Stimulated activated CD4-positive, alpha-beta T cell treated with anti-CD3 and anti-CD28 coated beads, Interleukin-12 subunit alpha, Interleukin-12 subunit beta, amount 100 ng/mL, for 24 hours (primary cell): ENCODE measurements at places on chromosomes 3 and 15.

- no peak for DNase-seq
These were observed 985.7 kb downstream of the TUSC7 start for GRCh38 chr3:117695321-117695720.

DNA sequence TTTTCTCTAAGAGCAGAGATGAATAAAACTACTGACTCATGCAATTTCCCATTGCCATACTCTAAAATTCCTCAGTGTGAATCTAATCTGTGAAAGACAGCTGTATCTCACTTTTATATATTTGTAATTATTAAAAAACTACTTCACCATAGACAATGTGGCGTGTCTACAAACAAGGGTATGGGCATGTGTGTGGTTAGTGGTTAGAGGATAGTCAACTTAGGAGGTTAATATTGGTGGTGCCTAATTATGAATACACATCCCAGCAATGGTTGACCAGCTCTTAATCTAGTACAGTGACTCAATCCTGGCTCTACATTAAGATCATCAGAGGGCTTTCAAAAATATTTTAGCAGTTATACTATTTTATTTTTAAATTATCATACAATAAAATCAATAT is 94.5 kb downstream of the GOLIM4 start:
- DNase-seq: no peak

DNA sequence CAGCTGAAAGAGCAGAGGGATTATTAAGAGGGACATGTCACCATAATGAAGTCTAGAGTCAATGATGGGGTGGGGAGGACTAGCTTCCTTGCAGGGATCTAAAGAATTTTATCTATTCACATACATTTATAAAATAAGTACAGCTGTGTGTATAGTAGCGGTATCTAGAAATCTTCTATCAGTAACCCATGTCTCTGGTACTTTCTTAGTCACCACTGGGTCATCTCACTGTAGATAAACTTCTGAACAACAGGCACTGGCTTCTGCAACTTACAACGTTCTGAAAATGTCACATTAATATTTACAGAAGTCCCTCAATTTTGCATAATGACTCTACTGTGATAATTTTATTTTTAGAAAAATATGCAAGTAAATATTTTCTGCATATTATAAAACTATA is 401.7 kb downstream of the TBC1D5 start:
- no peak for DNase-seq

DNA sequence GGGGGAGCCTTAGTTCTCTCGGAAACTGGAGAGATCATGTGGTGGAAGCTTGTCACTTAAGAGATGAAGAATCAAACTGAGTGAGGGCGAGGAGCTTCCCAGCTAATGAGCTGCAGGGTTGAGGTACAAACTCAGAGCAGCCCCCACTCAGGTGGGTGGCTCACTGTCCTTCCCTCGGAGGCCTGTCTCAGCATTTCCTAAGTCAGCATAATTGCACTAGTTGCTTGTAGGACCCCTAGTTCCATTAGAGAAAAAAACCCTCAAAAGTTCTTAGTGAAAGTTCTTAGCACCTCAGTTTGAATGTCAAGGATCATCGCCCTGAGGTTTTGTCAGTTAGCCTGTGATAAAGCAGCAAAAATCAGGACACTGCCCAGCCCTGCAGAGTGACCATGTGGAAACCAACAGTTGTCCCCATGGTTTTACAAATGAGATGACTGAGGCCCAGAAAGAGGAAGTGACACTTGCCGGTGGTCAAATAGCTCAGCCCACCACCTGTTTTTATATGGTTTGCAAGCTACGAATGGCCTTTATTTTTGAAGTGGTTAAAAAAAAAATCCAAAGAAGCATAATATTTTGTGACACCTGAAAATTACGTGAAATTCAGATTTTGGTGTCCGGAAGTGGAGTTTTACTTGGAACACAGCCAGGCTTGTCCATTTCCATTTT is 11.9 kb downstream of the SMAD6 start:
- DNase-seq: no peak

DNA sequence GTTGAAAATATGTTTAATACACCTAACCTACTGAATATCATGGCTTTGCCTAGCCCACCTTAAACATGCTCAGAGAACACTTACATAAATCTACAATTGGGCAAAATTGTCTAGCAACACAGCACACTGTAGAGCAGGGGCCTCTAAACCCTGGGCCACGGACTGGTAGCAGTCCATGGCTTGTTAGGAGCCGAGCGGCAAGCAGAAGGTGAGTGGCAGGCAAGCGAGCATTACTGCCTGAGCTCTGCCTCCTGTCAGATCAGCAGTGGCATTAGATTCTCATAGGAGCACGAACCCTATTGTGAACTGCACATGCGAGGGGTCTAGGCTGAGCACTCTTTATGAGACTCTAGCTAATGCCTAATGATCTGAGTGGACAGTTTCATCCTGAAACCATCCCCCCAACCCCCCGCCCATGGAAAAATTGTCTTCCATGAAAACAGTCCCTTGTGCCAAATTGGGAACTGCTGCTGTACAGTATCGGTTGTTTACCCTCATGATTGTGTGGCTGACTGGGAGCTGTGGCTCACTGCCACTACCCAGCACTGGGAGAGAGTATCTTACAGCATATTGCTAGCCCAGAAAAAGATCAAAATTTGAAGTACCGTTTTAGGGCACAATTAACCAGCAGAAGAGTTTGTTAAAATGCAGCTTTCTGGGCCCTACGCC is 26.1 kb downstream of the CMSS1 start:
- DNase-seq: no peak

DNA sequence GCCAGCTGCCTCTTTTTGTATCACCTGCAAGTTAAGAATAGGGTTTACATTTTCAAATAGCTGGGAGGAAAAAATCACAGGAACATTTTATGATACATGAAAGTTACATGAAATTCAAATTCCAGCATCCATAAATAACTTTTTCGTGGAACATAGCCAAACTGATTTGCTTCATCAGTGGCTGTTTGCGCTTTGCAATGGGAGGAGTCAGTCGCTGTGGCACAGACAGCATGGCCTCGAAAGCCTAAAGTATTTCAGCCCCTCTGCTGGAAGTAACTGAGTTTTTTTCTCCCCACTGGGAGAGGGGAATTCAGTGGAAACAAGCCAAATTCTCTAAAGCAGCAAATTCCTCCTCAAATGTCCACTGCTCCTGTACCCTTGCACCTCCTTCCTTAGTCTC is 271.9 kb downstream of the SUCLG2 start:
- no peak for DNase-seq

DNA sequence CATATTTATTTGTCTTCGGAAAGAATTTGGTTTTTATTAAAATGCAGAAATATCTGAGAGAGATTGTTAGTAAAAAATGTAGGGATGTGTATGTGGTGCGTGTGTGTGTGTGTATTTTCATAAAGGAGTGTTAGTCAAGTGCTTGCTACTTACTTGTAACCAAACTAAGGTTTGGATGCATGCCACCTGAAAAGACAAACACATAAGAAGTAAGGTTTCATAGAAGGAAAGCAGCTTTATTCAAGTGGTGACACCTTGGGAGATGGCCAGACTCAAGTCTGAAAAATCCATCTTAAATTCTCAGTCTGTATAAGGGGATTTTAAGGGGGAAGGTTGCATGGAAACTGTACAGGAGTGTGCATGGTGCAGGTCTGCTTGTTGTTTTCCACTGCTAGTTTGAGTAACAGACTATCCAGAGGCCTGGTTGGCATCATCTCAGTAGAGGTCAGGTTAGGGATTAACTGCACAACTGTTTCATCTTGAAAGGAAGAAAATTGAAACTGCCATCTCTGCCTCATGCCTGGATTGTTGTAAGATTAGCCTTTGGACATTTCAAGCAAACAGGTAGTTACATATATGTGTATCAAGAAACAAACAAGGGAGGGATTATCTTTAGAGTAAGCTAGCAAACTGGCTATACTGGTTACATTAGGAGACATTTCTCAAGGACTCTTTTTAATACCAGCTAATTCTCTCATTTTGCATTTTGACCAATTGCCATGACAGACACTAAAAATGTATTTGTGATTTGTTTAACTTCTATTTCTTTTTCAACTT is 196.7 kb downstream of the EPHA6 start:
- DNase-seq: no peak

- DNase-seq: no peak
These were observed 22.9 kb upstream of the ZBED2 start for GRCh38 chr3:111617912-111618601.

DNA sequence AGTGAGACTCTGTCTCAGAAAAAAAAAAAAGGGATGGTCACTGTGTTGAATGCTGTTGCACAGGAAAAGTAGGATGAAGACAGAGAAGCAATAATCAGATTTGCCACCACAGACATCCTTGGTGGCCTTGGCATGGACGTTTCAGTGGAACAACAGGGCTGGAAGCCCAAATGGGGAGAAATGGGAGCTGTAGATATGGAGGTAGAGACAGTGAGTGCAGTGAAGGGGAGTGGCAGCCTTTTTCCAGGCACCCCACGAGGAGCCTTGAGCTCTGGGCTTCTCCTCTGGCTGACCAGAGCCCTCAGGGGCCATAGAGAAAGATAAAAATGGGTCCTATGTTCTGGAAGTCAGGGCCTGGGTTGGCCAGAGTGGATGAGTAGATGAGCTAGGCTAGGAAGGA is 12.3 kb upstream of the DOCK3 start:
- DNase-seq: no peak

DNA sequence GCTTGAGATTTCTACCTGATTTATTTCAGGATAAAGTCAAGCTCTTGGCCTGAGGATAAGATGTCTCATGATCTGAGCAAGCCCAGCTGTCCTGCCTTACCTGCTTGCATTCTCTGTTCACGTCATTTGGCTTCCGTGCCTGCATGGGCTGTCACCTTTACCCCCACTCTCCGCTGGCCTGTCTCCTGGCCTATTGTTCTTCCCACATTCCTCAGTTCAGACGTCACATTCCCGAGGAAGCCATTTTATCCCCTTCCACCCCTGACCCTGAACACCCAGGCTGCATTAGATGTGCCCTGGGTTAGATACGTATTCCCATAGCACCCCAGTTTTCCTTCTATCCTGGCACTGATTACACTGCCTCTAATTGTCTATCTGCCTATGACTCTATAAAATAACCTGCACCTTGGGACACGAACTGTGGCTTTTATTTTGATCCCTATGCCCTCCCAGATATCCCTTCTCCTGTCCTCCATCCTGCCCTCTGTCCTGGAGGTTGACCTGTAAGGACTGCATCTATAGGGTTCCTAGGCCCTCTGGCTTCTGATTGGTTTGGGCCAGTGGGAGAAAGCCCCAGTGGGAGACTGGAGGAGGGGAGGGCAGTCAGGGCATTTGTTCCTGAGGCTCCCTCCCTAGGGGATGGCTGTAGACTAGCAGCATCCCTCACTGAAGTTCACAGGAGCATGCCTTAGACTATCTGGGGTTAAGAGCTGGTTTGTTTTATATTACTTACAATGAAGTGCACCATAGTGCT is 19.2 kb upstream of the UBE2Q2 start:
- DNase-seq: no peak

DNA sequence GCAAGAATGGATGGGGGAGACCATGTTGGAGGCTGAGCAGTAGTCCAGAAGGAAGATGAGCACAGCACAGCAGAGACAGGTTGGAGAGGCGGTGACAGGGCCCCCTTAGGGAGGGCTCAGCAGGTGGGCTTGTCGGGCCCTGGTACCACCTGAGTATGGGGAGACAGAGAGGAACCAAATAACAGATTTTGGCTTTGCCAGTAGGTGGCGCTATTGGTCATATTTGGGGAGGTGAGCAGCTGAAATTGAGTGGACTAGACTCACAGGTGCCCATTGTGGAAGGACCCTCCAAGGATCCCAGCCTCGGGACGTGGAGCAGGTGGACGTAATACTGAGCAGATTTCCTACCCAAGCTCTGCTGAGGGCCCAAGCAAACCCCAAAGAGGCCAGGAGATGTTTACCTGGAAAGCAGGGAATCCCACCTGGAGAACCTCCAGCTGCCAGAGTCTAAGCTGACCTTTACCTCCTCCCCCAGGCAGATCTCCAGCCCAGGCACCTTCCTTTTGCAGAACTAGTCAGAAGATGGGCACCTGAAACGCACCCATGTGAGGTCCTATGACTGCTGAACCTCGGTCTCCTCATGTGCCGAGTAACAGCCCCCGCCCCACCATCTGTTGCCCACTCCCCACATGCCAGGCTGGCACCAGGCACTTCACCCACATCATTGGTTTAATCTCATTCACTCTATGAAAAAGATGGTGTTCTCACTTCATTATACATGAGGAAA is 24.6 kb upstream of the CORO2B start:
- peak; percentile 69 for DNase-seq

DNA sequence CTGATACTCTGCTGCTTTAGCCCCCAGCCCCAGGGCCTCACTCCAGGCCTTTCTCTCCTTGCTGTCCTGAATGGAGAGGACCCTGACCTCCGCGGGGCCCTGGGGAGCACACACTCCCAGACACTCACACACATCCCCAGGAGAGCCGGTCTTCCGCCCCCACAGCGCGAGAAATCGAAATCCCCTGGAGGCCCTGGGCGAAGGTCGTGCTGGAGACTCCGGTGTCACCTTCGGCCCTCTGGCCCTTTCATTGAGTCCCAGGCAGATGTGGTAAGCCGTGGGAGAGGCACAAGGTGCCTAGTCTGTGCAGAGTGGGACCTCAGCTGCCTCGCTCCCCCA is 848 bp upstream of the GOLGA8B start:
- DNase-seq: no peak

- DNase-seq: no peak
These were observed 5.9 kb upstream of the RBPMS2 start for GRCh38 chr15:64781299-64781698.

GRCh38 chr3:142272200-142272891 is 47.0 kb upstream of the GK5 start:
- no peak for DNase-seq

GRCh38 chr3:51340989-51341636 is 44.0 kb upstream of the MANF start:
- no peak for DNase-seq

- DNase-seq: no peak
These were observed 60.1 kb downstream of the IGSF11 start for GRCh38 chr3:118974356-118975097.

- DNase-seq: no peak
These were observed 143.4 kb downstream of the FEZF2 start for GRCh38 chr3:62229908-62230307.

GRCh38 chr3:87503900-87504498 is 227.6 kb upstream of the POU1F1 start:
- DNase-seq: no peak

GRCh38 chr3:42118762-42119361 is 27.7 kb downstream of the TRAK1 start:
- no peak for DNase-seq

DNA sequence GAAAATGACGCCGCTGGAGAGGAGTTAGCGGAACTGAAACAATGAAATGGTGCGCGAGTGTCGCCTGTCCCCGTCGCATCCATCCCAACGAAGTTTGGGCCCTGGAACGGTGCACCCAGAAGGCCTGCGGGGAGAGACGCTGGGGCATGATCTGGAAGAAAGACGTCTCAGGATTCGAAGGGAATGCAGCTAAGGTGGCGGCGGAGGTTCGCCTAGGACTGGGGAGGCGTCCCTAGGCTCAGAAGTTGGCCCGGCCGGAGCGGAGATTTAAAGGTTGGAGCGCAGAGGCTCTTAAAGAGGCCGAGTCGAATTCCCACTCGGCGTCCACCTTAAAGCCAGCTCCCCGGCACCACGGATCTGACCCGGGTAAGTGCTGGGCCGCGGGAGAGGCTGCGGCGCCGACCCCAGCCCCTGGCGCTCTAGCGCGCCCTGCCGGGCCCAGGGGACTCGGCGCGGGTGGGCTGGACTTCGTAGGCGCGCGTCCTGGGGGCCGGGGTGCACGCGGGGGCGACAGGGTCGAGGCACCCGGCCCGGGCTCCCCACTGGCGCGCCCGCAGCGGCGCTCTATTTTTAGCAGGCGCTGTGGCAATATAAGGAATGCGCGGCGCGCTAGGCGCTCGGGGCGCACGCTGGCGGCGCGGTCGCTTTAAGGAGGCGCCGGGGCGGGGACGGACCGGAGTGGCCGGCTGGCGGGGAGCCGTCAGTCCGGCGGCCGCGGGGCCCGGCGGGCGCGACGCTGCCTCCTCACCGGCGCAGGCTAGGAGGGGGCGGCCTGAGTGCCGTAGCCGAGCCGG is at the start of gene MRAS:
TSS of gene MRAS (plus strand) at position 620 of the 794 bp plus-strand sequence. CDS start 24,305 bp downstream, outside the sequence.
- no peak for DNase-seq
